Right cardiac atrium (tissue), 5 donors: ENCODE measurements at places on chromosomes 7 and 10.

DNA sequence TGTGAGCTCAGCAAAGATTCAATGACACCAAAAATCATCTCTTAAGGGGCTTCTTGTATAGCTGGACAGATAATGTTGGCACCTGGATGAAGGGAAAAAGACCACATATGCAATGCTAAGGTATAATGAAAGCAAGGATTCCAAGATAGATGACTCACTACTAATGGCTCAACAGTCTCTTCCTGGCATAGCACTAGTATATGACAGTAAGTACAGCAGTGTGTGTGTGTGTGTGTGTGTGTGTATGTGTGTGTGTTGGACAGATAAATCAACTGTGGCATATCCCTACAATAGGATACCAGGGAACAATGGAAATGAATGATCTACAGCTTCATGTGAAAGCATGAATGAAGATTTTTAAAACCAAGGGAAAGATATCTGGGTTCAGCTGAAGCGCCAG lies 257.1 kb downstream of the SFMBT2 start:
- DNase-seq, result no peak

DNA sequence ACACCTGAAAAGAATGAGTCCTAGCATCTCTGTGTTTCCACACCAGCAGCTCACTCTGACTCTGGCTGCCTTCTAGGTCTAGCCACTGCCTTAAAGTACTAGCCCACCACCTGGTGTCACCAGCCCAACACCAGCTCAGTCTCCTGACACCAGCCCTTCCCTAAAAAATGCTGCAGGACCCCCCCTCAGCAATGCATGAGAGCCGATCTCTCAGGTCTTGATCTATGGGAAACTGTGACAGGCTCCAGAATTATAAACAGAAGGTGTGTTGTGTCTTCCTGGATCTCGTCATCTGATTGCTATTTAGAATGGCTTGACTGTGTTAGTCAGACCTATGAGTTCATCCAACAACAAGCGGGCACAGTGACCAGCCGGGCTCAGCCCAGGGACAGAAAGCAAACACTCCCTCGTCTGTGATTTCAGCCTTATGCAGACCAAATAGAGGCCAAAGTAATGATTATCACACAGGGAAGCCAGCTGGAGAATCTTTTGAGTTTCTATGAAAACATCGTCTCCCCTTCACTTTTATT lies 66.6 kb downstream of the CUBN start:
- DNase-seq, result peak; percentile 42

DNA sequence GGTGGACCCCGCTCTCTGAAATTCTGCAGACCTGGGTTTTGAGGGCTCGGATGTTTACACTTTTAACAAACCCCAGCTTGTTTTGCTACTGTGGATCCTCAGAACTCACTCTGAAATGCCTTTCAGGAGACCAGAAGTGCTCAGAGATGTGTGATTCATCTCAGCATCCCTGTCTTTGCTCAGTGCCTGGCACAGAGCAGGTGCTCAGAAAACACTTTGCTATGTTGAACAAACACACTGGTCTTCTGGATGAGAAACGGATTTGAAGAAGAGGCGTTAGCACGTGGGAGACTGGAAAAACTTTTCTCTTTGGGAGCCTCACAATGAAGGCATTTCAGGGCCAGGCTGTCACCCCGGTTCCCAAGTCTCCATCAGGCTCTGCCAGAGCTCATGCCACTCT lies 53.3 kb downstream of the SH3PXD2A start:
- DNase-seq, result no peak

DNA sequence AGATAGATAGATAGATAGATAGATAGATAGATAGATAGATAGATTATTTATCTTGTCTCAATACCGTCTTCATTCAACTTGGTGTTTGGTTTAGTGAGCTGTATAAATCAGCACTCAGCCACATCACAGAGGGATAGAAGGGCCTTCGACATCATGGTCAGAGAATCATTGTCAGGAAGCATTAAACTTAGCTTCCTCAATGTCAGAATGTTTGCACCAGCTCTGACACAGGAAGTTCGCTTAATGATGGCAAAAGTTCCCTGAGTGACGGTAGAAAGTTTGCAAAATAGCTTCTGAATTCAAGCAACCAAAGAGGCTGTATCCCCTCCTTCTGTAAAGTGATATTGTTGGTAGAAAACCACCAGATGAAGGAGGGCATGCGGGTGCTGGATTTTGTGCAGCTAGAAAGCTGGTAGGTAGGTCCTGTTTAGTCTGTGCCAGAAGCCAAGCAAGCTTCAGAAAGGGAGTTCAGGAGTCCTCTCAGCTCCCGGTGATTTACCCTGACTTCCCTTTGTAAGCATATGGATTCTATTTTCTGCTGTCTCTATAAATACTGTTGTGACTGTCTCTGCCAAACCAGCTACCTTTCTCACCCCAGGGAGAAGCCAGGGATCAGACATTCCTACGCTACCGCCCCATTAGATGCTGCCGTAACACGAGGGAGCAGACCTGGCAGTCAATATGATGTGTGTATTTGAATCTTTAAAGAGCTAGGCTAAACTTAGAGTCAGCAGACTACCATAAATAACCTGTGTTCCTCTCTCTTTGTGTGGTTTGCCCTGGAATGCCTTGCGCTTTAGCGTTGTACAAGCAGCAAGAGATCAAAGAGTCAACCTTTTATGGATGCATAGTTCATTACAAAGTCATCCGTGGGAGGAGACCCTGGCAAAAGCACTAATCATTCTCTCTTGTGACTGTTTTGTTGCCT lies 200.5 kb upstream of the KIAA1217 start:
- no peak for DNase-seq

- no peak for DNase-seq
Observed at GRCh38 chr10:83352588-83352987, 786.7 kb upstream of the GHITM start.

DNA sequence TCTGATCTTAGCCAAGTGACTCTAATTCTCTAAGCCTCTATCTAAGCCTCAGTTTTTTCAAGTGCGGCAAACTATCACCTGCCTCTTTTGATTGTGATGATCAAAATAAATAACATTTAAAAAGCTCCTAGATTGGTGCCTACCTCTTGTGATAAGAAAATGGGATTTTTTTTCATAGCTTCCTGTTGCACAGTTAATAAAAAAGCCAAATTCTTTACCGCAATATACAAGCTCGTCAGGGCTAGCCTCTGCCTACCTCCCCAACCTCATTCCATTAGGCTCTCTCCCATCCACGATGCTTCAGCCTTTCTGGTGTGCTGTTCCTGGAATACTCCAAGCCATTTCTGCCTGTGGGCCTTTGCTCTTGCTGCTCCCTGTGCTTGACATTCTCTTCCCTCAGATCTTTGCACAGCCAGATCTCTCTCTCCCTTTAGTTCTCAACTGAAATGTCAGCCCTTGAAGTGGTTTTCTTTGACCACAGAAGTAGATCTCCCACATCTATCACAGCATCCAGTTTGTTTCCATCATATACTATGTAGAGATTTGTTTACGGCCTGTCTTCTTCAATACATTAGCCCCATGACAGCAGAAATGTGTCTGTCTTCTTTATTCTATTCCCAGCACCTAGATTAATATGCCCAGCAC lies 48.8 kb downstream of the SFR1 start:
- DNase-seq, result no peak

DNA sequence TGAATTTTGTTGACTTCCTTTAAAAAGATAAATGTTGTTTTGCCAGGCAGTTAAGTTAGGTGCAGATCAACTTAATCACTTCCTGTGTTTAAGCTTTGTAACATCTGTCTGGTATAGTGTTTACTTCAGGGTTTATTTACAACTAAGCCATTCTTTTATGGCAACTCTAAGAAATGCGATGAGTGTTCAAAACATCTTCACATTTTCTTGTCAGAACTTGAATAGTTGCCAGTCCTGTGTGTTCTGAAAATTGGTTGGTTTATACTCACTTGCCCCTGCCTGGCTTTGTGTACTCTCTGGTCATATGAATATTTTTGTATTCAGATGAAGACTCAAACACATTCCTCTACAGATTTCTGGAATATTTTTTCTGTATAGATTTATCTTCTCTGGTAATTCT lies 327.2 kb downstream of the MDFIC start:
- DNase-seq, result no peak

- DNase-seq, result no peak
Observed at GRCh38 chr7:98250789-98251188, 1.2 kb downstream of the TECPR1 start.

DNA sequence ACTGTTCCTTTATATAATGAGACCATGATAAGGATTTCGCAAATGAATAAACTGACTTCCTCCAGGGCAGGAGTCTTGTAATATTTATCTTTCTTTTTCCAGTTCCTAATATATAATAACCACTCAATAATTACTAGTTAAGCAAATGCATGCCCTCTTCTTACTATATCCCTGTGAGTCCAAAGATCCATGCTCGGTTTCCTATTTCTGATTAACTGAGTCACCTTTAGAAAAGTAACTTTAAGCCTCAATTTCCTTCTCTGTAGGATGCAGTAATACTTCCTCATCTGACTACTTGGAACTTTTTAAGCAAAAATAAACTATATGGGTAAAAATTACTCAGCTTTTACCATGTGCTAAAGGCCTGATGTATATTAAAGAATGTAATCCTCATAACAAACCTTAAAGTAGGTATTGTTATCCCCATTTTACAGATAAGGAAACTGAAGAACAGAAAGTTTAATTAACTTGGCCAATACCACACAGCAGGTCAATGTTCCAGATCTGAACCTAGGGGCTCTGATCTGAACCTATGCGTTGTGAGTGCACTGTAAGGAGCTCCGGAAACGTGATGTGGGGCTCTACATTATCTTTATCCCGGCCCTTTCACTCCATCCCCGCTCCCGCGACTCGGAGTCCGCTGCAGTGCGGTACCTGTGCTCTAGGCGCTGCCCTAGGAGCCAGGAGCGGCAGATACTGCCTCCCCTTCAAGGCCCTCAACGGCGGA lies 458 bp downstream of the COX15 start:
- no peak for DNase-seq

- DNase-seq, result peak; percentile 87
Observed at GRCh38 chr10:24415455-24416125, 206.7 kb downstream of the KIAA1217 start.

DNA sequence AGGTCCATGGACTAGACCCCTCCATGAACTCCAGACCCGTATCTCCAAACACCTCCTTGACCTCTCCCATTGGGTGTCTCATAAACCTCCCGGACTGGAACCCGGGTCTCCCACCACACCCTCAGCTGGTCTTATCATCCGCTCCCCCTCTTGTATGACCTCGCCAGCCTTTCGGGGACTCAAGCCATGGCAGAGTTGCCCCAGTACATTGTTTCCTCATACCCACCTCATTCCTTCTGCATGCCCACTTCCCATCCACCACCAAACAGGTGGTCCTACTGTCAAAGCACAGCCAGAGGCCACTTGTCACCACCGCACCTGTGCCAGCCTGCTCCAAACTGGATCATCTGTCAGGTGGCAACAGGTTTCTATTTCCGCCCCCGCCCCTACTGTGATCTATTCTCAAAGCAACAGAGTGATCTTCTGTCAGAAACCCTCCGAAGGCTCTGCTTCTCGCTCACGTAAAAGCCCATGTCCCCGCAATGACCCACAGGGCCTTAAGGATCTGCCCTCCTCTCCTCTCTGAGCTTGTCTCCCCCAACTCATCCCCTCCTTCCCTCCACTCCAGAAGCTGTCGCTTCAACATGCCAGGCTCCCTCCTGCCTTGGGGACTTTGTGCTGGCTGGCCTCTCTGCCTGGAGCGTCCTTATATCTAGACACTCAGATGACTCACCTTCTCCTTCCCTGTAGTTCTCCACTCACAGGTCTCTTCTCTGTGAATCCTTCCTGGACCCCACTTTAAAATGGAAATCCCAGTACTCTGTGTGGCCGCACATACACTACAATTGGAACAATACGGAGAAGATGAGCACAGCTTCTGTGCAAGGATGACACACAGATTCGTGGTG lies 22.8 kb upstream of the PRKAG2 start:
- DNase-seq, result no peak

- DNase-seq, result no peak
Observed at GRCh38 chr7:92876836-92877235, 40.5 kb upstream of the CDK6 start.

DNA sequence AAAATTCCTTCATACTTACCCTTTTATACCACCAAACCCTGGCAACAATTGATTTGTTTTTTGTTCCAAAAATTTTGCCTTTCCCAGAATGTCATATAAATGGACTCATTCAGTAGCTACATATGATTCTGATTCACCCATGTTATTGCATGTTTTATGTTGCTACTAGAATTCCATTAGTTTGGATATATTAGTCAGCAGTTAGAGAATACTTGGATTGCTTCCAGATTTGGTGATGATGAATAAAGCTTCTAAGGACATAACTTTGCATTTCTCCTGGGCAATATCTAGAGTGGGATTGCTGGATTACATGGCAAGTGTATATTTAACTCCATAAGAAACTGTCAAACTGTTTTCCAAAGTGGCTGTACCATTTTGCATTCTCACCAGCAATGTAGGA lies 806.9 kb downstream of the DNAJB9 start:
- no peak for DNase-seq

DNA sequence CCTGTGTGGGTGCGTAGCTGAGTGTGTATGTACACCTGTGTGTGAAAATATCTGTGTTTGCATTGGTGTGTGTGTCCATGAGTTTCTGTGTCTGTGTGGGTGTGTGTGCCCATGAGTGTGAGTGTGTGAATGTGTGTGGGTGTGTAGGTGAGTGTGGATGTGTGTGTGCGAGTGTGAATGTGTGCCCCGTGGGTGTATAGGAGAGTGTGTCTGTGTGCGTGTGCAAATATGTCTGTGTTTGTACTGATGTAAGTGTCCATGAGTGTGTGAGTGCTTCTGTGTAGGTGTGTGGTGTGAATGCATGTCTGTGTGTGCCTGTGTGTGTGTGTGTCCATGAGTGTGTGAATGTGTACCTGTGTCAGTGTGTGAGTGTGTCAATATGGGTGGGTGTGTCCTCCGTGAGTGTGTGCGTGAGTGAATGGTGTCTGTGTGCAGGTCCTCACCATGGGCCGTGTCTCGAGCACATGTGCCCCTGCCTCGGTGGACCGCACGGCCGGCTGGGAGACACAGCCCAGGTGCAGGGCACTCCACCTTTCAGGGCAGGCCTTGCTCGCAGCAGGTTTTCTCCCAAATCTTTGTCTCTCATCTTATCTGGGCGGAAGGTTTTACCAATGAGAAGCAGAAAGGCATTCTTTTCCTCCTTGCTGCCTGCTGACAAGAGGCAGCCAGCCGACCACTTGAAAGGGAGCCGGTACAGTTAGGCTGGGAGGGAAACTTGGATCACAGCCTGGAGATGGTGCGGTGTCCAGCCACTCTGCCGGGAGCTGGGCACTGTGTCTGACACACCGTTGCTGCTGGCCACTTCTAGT lies 107.1 kb upstream of the FAM20C start:
- DNase-seq, result no peak

GRCh38 chr7:155338632-155339320 lies 41.1 kb downstream of the INSIG1 start:
- no peak for DNase-seq
